ENCODE measurements at places on chromosomes 7 and 10.

DNA sequence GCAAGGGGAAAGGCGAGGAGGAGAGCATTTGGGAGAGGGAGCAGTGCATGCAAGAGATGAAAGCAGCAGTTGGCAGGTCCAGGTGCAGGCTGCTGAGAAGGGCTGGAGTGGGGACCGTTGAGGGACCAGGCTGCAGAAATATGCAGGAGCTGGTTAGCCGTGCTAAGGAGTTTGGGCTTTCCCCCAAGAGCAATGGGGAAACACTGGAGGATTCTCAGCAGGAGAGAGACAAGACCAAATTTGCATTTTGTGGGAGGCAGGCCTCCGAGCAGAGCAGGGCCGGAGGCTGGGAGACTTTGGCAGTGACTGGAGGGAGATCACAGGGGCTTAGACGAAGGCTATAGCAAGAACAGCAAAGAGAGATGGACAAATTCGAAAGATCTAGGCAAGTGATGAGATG lies 11.8 kb downstream of the BTBD16 start:
- DNase-seq, result no peak

DNA sequence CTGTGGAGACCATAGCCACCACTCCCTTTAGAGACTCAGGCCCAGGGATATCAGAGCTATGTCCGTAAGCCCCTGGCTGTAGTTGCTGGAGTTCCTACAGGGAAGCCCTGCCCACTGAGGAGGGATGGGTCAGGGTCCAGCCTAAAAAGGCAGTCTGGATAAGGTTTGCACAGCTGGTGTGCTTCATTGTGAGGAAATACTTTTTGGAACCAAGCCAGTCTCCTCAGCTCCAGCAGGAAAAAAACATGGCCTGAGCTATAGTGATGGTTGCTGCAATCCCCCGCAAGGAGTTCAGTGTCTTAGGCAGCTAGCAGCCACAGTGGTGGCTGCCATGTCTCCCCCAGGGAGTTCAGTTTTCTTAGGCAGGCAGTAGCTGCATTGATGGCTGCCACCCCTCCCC lies 52.6 kb upstream of the CYP2C8 start:
- no peak for DNase-seq

- DNase-seq, result no peak
Observed at GRCh38 chr10:126561294-126561920, 109.1 kb downstream of the C10orf90 start.

GRCh38 chr10:79942261-79943185 lies 6.4 kb downstream of the SFTPD start:
- no peak for DNase-seq

DNA sequence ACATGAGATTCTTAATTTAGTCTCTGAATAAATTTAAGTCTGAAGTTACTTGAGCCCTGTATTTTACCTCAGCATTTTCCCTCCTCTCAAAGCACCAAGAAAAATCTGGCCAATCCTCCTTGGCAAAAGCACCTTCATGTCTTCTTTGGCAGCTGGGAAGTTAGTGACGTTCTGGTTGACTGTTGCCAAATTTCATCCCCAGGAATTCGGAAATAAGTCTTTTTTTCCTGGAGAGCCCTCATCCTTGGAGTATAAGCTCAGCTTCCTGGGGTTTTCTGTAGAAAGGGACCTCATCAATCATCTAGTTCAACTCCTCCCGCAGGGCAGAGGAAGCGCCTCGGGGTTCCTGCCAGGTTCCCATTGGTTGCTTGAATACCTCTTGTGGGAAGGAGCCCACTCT lies 377.6 kb downstream of the PHTF2 start:
- DNase-seq, result no peak

- DNase-seq, result no peak
Observed at GRCh38 chr10:103916254-103916653, 1.7 kb downstream of the STN1 start.

- DNase-seq, result no peak
Observed at GRCh38 chr10:89078724-89079672, 88.4 kb downstream of the FAS start.

- DNase-seq, result no peak
Observed at GRCh38 chr7:151390598-151391357, 19.1 kb downstream of the WDR86 start.

DNA sequence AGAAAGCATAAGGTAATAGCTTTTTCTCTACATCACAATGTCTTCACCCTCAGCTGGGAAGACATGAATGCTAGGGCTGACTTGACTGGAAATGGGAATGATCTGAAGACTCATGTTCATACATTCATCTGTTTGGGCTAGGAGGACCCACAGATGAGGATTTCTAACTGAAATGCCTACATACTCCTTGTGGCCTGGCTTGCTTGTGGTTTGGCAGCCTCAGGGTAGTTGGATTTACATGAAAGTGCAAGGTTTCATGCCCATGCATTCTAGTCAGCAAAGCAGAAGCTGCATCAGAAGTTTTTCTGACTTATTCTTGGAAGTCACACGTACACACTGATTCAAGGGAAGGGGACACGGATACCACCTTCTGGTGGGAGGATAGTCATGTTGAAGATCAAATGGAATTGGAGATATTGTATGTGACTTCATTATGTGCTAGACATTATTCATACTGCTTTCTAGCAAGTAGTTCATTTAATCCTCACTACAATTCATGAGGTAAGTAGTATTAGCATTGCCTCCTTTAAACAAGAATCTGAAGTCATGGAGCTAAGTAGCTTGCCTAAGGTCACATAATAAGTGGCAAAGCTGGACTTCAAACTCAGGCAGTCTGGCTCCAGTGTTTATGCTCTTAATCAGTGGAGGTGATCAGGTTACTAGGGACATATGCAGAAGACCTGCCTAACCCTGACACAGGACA lies 957.0 kb downstream of the LRMDA start:
- DNase-seq, result no peak

DNA sequence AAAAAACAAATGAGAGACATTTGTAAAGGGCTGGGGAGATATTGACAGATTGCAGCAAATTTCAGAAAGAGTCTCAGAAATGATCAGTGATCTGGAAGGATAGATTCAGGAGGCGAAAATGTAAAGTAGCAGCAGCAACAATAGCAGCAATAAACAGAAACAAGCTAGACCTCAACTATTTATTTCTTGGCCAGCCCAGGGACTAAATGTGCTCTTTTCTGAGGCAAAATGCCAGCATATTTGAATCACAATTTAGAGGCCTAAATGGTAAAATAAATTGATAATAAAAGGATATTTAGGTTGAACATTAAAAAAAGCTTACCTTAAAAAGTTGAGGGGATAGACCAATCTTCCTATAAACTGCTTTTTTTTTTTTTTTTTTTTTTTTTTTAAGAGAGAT lies 134.6 kb upstream of the ITGB1 start:
- no peak for DNase-seq

DNA sequence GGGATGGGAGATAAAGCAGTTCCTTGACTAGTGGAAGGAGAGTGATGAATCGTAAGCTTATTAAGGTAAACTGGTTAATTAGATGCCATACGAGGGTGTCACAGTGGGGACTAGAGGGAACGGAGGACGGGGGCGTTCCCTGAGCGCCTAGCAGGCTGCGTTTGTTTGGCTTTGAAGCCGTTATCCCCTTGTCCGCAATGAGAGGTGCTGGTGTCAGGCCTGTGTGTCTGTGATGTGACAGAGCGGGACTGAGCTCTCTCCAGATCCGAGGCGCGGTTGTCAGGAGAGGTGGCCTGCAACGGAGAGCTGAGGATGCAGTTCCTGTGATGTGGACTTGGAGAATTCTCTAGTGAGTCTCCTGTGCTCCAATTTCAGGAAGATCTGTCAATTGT lies 60.0 kb upstream of the PRPS1L1 start:
- DNase-seq, result no peak

DNA sequence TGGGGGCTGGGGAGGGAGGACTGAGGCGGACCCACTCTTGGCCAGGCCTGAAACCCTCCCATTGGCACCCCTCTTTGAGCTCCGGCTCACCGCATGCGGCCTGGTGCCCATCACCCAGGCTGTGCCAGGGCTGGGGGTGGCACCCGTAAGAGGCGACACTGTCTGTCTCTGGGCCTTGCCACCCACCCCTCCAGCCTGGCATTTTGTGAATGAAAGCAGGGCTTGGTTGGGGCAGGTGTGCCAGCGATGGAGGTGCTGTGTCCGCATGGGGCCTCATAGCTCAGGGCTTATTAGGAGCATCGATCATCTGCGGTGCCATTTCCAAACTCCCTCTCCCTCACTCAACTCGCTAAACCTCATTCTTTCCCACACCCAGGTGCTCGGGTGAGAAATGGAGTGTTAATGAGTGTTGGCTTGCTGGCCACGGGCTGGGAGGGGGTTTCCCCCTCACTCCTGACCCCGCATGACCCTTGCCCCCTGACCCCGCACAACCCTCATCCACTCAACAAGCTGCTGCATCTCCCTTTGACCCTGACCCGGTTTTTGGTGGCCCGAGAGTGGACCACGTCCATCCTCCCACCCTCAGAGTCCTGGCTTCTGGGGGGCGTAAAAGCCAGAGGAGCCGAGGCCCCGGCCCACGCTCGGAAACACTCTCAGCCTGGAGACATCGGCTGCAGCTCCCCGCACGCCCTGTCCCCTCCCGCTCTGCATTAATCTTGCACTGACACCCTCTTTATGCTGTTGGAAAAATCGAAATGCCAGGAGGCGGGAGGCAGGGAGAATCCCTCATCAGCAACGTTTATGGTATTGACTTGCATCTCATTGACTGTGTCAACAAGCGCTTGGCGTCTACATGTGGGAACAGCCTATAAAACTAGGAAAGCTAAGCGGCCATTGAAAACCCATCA lies 161.2 kb downstream of the DNAJB6 start:
- DNase-seq, result no peak

- no peak for DNase-seq
Observed at GRCh38 chr7:37832194-37832593, 16.2 kb upstream of the NME8 start.

DNA sequence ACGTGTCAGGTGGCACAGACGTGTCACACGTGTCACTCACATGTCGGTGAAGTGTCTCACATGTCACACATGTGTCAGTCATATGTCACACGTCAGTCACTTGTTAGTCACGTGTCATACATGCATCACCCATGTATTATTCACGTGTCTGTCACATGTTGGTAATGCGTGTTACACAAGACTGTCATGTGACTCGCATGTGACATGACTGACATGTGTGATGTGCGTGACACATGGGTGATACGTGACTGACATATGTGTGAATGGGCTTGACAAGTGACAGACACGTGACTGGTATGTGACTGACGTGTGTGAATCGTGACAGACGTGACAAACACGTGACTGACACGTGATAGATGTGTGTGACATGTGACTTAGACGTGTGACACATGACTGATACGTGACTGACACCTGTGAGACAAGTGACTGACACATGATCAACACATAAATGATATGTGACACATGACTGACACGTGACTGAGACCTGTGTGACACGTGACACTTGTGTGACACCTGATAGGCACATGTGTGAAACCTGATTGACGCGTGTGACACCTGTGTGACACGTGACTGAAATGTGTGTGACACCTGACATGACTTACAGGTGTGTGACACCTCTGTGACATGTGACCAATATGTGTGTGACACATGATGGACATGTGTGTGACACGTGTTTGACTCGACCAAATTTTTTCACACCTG lies 56.1 kb downstream of the ZNF92 start:
- no peak for DNase-seq

- no peak for DNase-seq
Observed at GRCh38 chr10:630581-631073, 58.8 kb downstream of the DIP2C start.

- no peak for DNase-seq
Observed at GRCh38 chr7:149561072-149561471, 63.5 kb upstream of the ZNF746 start.

GRCh38 chr7:117088623-117089194 lies 135.4 kb downstream of the ST7 start:
- DNase-seq, result no peak

DNA sequence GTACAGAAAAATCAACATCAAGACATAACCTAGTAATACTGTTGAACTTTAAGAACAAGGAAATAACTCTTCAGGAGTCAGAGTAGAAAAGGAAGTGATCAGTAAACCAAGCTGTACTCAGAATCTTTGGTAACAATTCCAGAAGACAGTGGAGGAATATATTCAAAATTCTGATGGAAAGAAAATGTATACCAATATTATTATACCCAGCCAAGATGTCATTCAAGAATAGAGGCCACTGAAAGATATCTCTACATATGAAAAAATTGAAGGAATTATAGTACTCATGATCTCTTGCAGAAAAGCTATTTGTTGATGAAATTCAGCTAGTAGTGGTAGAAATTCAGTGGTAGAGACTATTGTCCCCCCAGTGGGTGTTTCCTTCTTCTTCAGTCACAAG lies 182.6 kb upstream of the ZMIZ1 start:
- DNase-seq, result no peak

GRCh38 chr7:111528331-111528730 lies 34.0 kb downstream of the IMMP2L start:
- no peak for DNase-seq

DNA sequence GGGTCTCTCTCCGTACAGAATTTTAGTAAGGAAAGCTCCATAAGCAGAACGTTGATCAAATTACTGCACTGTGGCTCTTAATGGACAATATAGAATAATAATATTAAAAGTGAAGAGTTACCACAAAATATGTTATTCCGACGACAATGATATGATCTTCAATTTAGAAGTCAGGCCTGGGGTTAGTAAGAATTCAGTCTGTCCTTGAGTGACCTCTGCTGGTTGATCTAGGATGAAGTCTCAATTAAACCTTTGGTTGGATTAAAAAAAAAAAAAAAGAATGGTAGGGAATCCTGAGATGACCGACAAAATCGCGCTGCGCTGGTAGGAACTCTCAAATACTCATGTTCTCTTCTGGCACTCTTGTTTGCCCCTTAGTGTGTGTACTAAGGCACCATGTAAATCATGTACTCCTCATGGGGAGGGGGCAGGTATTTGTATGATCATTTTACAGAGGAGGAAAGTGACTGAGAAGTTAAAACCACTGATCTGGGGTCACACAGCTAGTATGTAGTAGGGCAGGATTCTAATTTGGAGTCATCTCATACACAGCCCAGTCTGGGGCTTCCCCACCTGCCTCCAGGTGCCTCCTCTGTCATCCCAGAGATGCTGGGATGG lies 161.3 kb upstream of the NPVF start:
- DNase-seq, result no peak

DNA sequence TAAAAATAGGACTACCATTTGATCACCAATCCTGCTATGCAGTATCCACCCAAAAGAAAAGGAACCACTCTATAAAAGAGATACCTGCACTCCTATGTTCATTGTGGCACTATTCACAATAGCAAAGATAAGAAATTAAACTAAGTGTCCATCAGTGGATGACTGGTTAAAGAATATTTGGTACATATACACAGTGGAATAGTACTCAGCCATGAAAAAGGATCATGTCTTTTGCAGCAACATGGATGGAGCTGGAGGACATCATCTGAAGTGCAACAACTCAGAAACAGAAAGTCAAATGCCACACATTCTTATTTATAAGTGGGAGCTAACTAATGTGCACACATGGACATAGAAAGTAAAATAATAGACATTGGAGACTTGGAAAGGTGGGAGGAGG lies 116.4 kb downstream of the PFKFB3 start:
- DNase-seq, result no peak

DNA sequence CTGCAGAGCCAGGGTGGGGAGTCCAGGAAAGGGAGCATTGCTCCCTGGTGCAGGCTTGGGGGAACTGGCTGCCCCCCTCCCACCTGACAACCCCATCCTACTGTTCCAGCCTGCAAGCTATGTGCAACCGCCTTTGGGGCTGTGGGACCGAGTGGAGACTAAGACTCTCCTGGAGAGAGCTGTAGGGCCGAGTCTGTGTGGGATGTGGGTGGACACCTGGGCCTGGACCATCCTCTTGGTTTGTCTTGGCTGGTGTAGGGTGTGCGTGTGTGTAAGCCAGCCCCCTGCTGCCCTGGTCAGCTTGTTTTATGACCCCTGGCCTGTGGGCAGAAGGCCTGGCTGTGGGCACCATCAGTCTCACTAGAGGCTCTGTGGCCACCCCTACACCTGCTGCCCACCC lies 1.6 kb upstream of the RAMP3 start:
- no peak for DNase-seq
